ENCODE measurements at places on chromosomes 6 and 20.

DNA sequence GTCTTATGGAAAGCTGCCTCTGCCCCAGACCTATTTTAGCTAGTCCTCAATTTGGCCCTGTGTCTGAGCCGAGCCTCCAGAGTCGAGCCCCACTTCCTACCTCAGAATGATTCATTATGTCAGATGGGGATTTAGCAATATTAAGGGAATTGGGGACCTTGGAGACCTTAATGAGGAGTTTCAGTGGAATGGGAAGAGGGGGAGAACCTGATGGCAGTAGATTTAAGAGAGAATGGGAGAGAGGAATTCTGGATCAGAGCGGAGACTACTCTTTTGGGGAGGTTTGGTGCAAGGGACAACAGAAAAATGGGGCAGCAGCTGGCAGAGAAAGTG is 63.5 kb downstream of the EFHC1 start:
- DNase-seq, result no peak

GRCh38 chr6:118253741-118254140 is 294.4 kb upstream of the PLN start:
- no peak for DNase-seq

DNA sequence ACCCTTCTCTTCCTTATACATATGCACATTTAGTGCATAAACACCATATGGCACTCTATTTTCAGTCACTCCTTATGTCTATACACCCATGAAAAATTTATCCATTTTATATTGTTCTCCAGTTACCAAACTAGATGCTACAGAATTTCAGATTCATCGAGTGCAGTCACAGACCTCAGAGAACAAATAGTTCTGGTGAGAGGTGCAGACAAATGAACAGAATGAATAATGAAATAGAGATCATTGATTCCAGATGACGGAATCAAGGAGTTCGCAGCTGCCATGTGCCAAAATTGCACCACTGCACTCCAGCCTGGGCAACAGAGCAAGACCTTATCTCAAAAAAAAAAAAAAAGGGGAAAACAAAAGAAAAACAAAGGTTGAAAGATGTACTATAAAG is 214.8 kb upstream of the CEP162 start:
- DNase-seq, result no peak

DNA sequence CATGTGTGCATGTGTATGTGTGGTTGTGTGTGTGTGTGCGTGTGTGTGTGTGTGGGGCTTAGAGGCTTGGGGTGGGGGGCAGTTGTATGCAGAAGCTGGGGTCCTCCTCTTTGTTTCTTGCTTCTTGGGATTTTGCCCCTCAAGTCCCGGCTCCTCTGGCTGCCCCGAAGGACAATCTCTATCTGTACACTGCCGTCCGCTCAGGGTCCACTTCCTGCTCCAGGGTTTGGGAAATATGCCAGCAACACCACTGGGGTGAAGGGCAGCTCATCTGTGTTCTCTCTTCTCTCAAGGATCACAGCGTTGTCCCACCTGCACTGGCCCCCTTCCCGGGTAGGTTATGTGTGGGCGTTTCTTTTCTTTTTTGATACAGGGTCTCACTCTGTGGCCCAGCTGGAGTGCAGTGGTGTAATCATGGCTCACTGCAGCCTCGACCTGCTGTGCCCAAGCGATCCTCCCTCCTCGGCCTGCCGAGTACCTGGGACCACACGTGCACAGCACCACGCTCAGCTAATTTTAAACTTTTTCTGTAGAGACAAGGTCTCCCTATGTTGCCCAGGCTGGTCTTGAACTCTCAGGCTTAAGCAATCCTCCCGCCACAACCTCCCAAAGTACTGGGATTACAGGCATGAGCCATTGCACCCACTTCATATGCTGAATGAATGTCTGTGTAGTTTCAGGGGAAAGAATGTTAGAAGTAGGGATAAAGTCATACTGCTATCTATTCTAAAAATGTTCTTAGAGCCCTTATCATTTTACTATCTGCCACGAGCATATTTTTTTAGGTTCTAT is 25.7 kb downstream of the SLC2A4RG start:
- DNase-seq, result no peak

DNA sequence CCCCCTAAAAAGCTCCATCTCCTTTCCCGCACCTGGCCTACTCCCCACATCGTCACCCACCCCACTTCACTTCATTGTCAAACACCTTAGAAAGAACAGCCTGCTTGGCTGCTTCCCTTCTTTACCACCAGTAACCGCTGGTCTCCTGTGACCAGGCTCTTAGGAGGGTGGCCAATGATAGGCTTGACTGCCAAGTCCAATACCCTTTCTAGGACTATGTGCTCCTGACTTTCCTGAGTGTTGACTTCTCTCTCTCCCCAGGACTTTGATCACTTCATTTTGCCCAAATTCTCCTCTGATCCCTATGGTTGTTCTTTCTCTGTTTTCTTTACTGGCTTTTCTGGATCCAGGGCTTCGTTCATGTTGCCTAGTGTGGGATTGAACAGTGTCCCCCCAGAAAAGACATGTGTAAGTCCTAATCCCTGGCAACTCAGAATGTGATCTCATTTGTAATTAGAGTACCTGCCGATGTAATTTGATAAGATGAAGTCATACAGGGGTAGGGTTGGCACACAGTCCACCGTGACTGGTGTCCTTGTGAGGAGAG is 254.0 kb downstream of the GMDS start:
- DNase-seq, result no peak
